ENCODE measurements at places on chromosomes 4 and X.

DNA sequence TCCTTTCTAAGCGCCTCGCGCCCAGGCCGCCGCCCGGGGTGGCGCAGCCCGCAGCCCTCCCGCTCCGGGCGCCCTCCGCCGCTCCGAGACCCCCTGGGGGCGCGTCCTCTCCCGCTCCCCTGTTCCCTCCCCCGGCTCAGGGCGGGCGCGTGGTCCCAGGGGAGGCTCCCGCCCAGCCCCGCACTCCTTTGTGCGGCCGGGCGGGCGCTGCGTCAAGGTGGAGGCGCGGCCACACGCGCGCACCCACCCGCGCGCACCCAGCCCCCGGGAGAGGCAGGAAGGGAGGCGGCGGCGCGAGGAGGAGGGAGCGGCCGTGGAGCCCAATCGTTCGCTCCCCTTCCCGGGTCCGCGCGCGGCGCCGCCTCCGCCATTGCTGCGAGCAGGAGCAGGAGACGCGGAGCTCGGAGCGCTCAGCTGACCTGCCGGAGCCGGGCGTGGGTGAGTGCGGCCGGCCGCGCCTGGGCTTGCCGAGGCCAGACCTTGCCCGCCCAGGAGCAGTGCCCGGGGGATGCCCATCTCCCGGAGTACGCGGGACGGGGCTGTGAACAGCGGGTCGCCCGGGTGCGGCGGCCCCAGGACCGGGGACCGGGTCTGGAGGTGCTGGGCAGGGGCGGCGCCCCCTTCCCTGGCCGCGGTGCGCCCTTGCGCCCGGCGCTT lies at the start of gene NSG1:
Gene NSG1, plus strand, starts transcription at position 367 of the 657 bp plus-strand sequence. CDS start 528 bp downstream, outside the sequence.
- peak; percentile 57 for DNase-seq

DNA sequence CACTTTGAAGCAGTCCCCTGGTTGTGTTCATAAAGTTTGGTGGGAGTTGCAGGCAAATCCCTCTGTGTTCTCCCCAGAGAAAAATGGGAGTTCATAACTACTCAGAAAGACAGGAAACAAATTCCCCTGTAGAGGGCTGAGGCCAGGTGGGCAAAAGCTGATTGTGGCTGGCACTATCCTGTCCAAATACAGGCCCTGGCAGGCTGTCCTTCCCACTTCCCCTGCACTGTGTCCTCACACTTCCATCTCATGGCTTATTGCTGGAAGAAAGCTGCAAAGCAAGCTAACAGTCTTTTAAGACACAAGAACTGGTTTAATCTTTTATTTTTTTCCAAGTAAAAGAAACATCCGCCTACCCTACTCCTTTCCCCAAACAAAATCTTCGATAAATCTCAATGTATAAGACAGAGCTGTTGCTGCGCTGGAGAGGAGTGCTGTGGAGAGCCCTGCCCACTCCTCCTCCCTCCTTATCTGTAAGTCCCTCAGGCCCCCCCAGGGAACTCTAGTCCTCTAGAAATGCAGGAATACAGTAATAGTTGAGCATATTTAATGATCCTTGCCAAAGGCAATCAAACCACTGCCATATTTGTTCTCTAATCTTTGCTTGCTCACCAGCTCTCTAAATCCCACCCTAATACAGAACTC lies 14.0 kb downstream of the TAPT1 start:
- DNase-seq: no peak

DNA sequence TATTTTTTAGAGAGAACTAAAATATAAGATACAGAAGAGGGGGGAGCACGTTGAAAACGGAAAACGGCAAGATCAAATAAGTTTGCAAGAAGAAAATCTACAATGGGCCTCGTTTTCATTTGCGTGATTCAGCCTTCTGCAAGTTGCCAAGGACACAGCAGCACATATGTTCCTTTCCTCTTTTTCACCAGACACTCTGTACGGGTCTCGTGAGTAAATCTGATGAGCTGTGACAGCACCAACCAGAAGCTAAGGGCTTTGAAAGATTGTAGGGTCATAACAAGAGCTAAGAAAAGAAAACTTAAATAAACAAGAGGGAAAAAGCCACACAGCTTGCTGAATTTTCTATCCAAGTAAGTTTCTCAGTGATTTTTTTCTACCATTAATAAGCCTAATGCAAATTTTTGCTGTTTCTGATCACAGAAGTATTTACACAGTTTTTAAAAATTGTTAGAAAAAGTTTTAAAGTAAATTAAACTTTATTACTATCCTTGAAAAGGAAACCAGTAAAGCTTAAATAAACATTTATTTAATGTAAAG lies 63.4 kb downstream of the SCML2 start:
- DNase-seq: no peak

DNA sequence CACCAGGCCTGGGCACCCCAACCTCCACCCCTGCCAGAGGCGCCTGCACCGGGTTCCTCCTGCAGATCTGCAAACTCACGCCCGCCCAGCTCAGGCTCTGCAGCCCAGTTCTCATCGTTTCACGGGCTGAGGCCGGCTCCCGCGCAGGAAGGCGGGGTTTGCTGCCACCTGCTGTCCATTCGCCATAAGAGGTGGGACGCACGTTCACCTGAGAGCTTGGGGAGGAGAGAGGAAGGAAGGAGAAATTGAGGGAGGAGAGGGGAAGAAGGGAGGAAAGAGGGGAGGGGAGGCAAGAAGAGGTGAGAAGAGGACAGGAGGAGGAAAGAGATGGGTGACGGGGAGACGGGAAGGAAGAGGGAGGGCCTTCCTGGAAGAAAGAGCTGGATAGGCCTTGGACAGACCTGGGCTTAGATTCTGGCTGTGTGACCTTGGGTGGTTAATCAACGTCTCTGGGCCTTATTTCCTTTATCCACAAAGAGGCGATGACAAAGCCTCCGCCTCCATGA lies 114.5 kb downstream of the ADRA2C start:
- peak; percentile 84 for DNase-seq

- peak; percentile 61 for DNase-seq
These were observed 93.3 kb downstream of the ANXA3 start for GRCh38 chr4:78644744-78645330.

- DNase-seq: no peak
These were observed 160.3 kb downstream of the AFAP1 start for GRCh38 chr4:7779432-7779768.

DNA sequence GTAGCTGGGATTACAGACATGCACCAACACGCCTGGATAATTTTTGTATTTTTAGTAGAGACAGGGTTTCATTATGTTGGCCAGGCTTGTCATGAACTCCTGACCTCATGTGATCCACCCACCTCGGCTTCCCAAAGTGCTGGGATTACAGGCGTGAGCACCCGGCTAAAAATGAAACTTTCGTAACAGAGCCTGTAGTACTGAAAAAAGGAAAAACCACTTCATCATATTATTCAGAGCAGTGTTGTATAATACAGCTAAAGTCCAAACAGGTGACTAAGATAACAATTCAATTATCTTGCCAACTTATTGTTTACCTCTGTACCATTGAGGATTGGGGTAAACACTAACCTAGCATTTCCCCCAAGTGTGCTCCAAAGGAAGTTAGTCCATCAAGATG lies 43.9 kb upstream of the HPRT1 start:
- DNase-seq: no peak

DNA sequence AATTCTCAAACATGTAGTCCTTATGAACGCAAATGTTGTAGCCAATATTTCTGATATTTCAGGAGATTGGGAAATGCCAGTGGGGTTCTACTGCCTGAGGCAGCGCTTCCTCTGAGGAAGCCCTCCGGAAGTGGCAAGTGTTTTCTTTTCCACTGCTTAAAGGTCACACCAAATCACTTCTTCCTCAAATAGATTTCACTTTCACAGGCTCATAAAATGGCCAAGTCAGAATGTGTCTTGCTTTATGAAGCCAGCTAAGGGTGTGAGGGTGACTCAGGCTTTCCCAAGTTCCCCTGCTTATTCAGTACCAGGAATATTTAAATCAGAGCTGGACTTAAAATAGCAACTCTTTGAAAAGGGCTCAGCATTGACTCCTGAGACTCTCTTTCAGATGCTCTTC lies 514.2 kb upstream of the DIPK2B start:
- DNase-seq: no peak

DNA sequence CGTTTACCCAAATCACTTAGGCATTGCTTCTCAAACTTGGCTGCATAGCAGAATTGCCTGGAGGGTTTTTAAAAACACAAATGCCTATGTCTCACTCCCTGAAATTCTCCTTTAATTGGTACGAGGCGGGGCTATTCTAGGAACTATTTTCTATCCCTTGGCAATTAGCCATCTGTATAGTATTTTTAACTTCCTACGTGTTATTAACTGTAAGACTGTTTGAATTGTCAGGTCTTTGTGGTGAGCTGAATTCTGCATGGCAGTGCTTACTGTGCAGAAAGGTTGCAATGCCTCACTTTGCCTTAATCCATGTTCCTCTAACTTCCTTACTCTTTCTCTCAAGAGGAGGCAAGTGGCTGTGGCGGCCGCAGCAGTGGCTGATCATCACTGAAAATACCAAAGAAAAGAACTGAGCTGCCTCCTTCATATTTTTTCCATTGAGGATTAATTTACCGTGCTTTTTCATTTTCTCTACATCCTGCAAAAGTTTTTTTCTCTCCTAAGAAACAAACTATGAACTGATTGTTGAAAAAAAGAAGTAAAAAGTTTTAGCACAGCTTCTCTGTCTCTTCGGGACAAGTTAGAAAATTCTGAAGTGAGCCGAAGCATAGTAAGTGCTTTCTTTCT lies at the start of gene SHROOM3:
Gene SHROOM3, plus strand, starts transcription at position 329 of the 627 bp plus-strand sequence. CDS start 824 bp downstream, outside the sequence.
- DNase-seq: no peak

GRCh38 chr4:13977746-13978145 lies 350.2 kb upstream of the BOD1L1 start:
- DNase-seq: no peak

DNA sequence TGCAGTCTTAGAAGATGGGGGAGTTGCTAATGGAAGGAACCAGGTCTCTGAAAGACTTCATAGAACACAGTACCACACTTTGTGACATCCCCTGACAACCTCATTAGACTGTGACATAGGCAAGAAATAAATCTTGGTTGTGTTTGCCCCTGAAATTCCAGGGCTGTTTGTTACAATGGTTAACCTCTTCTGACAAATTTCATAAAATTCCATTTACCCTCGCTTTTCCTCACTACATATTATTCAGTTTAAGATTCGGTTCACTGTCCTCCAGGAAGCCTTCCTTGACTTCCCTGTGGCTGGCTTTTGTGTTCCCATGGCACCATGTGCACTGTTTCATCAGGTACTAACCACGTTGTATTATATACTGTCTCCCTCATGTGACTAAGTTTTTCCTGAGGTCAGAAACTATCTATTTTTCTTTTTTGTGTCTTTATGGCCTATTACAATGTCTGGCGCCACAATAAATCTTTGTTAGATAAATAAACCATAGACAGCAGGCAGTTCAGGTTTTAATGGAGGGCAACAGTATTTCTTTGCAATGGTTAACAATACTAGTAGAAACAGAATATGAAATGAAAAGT lies 54.2 kb downstream of the ATXN3L start:
- no peak for DNase-seq

- DNase-seq: peak; percentile 65
These were observed 67.2 kb upstream of the BRWD3 start for GRCh38 chrX:80876877-80877276.

GRCh38 chr4:140363051-140363450 lies 10.4 kb upstream of the SCOC start:
- peak; percentile 16 for DNase-seq

DNA sequence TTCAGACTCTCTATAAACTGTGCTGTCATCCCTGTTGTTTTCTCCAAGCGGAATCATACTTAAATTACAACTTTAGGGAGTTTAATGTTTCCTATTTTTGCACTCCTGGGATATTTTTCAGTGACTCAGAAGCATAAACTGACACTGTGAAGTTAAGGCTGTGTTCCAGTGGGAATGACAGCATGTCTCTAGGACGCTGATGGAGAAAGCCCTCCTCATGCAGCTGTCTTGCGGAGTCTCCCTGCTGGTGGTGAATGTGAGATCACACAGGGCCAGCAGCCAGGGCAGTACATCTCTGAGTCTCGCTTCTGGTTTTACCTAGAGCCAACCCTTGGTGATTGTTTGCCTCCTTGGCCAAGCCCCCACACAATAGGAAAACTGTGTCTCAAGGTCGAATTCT lies 53.3 kb downstream of the NFKB1 start:
- DNase-seq: no peak

DNA sequence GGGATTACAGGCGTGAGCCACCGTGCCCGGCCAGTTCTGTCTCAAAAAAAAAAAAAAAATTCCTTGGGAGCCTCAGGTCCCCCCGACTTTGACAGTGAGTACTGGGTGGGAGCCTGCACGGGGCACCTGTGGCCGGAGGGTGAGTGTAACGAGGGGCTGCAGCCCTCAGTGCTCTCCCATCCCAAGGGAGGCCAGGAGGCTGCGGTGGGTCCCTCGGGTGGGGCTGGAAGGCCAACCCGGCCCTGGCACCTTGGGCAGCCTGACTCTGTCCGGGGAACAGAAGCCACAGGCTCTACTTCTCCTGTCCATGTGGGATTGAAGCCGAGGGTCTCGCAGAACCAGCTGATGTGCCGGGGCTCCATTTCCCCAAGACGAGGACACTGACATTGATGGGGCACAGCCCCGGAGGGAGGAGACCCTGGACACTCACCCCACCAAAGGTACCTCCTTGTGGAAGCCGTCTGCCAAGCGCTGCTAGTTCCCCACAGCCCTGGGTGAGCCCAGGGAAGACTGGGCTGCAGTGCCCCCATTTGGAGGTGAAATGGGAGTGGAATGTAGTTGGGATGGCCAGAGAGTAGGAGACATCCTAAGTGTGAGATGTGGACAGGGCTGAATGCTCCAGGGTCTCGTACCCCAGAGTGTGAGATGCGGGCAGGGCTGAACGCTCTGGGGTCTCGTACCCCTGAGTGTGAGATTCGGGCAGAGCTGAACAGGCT lies 2.3 kb upstream of the SLC26A1 start:
- DNase-seq: no peak

DNA sequence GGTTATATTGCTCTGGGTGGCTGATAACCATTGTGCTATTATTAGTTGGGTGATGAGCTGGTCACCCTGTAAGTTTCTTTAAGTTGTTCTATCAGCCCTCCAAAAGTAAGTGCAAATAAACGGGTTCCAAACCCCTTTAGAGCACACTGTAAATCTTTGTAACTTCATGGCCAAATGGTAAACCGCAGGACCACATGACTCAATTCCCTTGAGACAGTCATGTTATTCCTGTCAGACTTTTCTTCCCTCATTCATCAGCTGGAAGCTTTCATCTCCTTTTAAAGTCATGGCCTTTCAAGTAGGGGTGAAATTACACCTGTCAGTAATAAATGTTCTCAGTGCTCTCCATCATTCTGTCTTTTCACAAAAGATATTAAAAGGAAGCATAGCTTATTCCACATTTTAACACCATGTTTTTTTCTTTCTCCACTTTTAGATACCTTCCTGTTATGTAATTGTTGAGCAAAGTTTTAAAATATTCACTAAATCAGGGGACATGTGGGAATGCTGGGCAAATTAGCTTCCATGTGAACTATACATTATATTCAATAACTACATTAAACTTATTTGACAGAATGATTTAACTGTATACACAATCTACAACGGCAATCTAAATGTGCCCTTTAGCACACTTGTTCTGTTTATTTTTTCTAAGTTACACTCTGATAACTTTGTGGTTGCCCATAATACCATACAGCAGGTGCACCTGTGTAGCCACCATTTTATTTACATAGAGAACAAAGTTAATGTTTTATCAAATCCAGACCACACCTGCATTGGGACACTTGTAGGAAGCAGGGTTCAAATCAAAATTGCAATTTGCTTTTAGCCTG lies 275.5 kb downstream of the CFAP299 start:
- DNase-seq: peak; percentile 75

GRCh38 chr4:83603129-83603528 lies 67.2 kb downstream of the GPAT3 start:
- no peak for DNase-seq

- no peak for DNase-seq
These were observed 235.7 kb downstream of the NKX6-1 start for GRCh38 chr4:84263415-84263814.

Measured in DMS53 (cell line).